ENCODE measurements at places on chromosomes 6 and 20. TPM values are rescaled to one million over a fixed set of nuclear protein-coding genes. Genes with fewer than 3 reads are reported as not detected.

Gene EPPIN
- not detected for total RNA-seq

Gene GGTLC1
- total RNA-seq: not detected

- no peak for DNase-seq
Observed at GRCh38 chr6:148893481-148893880, 146.7 kb downstream of the UST start.

GRCh38 chr6:132392792-132393191 lies 8.5 kb downstream of the MOXD1 start:
- DNase-seq: no peak
